ENCODE measurements at places on chromosomes 1 and 21.

- DNase-seq: no peak
These were observed 186.2 kb downstream of the C1orf94 start for GRCh38 chr1:34362949-34363348.

DNA sequence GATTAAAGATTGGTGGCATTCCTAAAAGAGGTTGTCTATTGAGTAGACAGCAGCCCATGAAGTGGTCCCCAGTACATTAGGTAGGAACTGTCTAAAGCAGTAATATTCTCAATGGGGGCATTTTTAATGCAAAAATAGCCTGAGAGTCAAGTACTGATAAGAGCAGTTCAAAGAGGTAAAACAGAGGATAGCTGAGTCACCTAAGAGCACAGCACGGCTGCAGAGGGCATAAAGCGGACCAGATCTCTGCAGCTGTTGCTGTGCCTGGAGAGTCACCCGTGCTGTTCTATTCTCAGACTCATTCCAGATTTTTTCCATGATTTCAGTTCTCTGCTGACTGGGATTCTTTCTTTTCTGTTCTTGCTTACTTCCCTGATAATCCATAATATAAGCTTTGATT lies 313.2 kb downstream of the OLFM3 start:
- DNase-seq: peak; percentile 74

GRCh38 chr1:46735708-46736324 lies 16.9 kb upstream of the EFCAB14 start:
- DNase-seq: peak; percentile 57

DNA sequence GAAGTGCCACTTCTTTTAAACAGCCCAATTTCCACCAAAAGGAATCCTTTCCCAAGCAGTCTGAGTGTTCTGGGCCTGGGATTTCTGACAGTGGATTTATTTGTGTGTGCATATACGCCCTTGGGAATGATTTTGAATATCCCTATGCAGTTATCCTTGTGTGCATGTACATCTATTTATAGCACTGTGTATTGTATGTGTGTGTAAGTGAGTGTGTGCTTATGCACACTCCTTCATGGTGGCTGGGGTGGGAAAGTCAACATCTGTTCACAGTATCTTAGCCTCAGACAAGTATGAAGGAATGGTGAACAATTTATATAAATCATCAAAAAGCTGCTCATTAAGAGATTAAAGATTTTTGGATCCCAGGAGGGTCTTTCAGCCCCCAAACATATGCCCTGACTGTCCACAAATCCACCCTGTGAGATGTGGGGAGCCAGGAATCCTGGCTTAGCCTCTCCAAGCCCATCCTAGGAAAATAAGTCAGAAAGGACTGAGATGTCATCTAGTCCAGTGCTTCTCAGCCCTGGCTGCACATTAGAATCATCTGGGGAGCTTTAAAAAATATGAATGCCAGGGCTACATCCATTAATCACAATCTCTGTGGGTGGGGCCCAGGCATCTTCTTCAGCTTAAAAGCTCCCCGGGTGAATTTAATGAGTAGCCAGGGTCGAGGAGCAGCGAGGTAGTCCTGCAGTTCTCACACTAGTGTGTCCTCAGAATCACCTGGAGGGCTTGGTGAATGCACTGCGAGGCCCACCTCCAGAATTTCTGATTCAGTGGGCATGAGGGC lies 101.4 kb downstream of the PLXNA2 start:
- peak; percentile 90 for DNase-seq

DNA sequence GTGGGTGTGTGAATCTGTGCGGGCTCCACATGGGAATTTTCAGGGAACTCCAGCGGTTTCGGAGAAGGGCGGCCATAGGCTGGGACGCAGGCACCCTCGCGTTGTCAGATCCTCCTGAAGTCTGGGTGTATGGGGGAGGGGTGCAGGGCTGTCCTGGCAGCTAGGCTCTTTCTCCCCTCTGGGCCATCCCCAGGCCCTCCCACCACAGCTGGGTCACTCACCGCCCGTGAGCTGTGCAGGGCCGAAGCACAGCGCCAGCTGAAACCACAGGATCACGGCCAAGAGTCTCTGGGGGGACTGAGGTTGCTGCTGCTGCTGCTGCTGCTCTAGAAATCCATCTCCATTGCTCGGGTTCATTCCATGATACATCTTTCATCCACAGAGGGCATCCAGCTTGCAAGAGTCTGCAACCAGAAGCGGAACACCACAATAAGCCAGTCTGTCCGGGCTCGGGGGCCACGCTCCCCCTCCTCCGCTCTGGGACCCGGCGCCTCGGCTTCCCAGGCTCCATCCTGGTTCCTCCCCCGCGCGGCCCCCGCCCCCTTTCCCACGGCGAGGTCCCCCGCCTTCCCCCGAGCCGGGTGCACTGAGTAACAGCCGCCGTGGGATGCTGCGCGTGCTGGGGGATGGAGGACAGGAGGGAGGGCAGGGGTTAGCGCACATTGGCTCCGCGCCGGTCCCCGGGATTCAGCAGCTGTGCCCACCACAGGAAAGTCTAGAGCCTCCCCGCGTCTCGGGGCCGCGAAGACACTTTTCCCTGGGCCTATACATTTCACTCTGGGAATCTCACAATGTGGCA lies 720 bp downstream of the SUSD4 start:
- peak; percentile 37 for DNase-seq

- peak; percentile 61 for DNase-seq
These were observed 1.4 kb upstream of the GJC2 start for GRCh38 chr1:228148196-228148861.

- no peak for DNase-seq
These were observed 66.5 kb upstream of the CAMK1G start for GRCh38 chr1:209516771-209517680.

Data from umbilical cord (tissue), 2 donors.